Stimulated activated naive CD8-positive, alpha-beta T cell treated with anti-CD3 and anti-CD28 coated beads, Interleukin-15, amount 100 ng/mL, for 72 hours (primary cell): ENCODE measurements at places on chromosomes 7 and 10.

GRCh38 chr10:101960879-101961395 lies 95.0 kb downstream of the ARMH3 start:
- no peak for DNase-seq

- no peak for DNase-seq
Measured at GRCh38 chr7:22725585-22725984, 1.4 kb upstream of the IL6 start.

GRCh38 chr7:116675812-116676355 lies 3.9 kb downstream of the MET start:
- no peak for DNase-seq

- DNase-seq = no peak
Measured at GRCh38 chr7:92297736-92298135, 52.0 kb downstream of the ANKIB1 start.

DNA sequence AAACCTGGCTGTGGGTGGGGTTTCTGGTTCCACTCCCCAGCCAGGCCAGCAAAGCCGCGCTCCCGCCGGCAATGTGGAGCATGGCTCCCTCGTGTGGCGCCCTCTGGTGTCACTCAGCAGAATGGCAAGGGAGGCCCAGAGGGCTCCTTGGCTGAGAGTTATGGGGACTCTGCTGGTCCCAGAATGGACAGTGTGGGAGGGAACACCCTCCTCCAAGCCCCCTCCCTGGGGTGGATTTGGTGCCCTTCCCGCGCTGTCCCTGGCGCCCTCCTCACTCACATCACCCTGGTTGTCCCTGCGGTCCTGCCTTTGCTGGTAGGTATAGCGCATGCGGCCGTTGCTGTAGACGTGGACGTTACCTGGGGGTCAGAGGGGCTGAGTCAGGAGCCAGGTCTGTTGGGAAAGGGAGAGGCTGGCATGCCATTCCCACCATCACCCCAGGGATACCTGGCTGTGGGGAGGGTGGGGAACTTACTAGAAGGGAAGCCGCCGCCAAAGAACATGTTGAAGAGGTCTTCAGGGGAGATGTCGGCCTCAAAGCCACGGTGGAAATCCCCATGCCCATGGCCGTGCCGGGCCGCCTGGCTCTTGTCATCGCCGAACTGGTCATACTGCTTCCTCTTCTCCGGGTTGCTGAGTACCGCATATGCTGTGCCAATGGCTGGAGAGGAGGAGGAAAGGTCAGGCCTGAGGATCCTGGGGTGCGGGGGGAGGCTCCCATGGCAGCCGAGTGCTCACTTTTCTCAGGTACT lies 14.0 kb downstream of the DNAJB12 start:
- DNase-seq = peak; percentile 80

DNA sequence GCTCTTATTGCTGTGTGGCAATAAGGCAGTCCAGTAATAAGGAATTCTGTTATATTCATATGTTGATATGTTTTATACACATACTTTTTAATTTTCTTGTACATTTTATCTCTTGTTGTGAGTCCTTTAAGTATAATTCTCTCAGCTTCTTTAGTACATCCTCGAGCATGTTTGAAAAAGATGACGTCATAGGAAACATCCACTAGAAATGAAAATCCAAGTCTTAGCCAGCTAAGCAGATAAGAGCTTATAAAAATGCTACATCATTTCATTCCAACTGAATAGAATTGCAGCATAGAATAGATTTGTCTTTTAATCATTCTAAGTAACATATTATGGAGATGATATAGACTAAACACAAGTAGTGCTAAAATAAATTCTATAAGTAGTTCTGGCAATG lies 283.7 kb upstream of the FZD1 start:
- no peak for DNase-seq

- peak; percentile 71 for DNase-seq
Measured at GRCh38 chr7:149865437-149865836, 8.3 kb upstream of the ATP6V0E2 start.

- DNase-seq = no peak
Measured at GRCh38 chr10:13450069-13450468, 78.7 kb downstream of the BEND7 start.

- no peak for DNase-seq
Measured at GRCh38 chr10:51886438-51887068, 187.2 kb upstream of the CSTF2T start.
